ENCODE measurements at places on chromosomes 16 and 17.
A peak's percentile ranks its signal among the peaks of the same experiment; 100 is the strongest.

DNA sequence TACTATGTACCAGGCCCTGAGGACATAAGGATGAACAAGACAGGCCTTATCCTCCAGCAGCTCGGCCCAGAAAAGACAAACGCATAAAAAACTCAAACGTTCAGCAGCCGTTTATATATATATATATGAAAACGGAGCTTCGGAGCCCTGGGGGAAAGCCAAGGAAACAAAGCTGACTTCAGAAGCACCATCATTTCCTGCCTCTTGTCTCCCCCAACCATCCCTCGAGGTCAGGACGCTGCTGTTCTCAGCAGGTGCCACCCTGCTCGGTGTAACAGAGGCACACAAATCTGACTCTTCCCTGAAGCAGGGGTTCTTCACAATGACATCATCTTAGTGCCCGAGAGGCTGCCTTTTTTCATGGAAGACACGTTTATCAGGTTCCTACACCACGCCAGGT, 146.9 kb downstream of the ZNF423 start:
- DNase-seq: no peak

GRCh38 chr17:74117087-74117698, 86.3 kb upstream of the RPL38 start:
- no peak for DNase-seq

DNA sequence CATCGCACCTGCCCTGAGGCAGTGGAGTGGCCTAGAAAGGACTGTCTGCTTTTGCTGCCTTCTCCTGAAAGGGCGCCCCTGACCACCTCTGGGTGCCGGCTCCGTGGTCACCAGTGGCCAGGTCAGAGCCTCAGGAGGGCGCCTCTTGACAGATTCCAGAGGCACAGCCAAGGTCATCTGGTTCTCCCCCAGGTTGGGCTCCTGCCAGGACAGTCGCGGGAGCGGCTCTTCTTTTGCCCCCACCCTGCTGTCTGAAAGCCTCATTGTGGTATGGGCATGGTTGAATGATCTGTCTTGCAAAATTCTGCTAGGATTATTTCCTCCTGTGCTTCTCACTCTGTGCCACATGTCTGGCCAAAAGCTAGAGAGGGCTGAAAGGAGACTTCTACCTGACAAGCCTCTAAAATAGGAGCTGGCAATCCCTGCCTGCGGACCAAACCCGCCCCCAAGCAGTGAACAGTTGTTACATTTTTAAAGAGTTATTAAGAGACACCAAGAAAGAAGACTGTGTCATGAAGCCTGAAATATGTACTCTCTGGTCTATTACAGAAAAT, 82.8 kb downstream of the SNX29 start:
- DNase-seq: no peak

DNA sequence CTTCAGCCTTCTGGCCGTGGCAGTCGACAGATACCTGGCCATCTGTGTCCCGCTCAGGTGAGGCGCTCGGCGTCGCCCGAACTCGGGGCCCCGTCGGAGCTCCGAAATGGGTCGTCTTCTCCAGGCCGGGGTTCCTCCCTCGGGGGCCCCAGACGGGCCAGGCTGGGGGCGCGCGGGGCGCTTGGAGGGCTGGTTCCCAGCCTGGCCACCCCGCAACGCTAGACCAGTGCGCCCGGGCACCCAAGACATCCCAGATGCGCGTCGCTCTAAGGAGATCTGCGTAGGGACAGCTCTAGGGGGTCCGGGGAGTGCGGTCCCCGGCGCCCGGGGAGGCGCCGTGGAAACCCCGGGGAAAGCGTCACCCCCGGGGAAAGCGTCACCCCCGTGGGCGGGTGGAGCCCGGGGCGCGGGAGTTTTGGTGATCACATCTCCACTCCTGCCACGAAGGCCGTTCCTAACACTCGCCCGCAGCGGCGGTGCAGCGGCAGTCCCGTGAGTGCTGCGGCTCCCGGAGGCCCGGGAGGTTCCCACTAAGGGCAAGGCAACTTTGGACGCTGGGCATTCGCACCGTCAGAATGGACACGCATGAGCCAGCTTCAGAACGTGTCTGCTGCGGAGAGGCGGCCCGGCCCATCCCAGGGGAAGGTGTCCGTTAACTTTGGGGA, 729 bp downstream of the ADORA2B start:
- DNase-seq: peak; percentile 10

DNA sequence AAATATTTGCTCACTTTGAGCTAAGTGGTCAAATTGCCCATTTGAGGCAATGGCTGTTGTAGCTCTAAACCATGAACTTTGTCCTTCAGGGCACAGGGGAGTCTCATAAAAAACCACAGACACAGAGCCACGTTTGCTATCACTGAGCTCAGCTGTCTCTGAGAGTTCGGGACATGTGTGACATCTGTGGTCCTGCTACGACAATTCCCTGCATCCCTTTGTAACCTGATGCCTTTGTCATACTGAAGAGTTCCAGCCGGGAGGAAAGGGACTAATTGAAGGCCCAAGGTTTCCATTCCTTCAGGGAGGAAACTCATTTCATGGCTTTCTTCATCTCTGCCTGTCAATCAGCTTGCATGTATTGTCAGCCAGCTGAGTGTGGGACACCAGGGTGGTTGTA, 599.4 kb upstream of the CDH5 start:
- DNase-seq: no peak

- no peak for DNase-seq
These were observed 21.7 kb downstream of the CARHSP1 start for GRCh38 chr16:8847145-8847544.

DNA sequence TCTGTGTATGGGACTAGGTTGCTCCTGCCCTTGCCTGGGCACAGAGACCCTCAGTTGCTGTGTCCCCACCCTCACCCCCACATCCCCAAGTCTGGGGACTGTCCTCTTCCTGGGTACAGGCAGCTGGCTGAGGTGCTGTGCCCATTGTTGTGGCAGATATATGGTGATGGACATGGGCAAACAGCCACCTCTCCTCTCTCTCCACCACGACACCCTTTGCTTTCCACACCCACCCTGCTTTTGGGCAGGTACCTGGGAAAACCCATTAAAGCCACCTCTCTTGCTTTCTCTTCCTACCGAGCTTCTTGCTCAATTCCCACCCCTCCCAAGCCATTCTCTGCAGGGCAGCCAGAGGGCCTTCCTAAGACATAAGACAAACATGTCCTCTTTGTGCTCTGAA, 21.7 kb downstream of the TRPV2 start:
- DNase-seq: no peak

- no peak for DNase-seq
These were observed 23.9 kb upstream of the NLK start for GRCh38 chr17:28018439-28019070.

GRCh38 chr17:42880776-42881310, 19.8 kb upstream of the G6PC1 start:
- DNase-seq: no peak

- peak; percentile 78 for DNase-seq
These were observed at the start of gene TMEM106A for GRCh38 chr17:43211480-43212402. Gene TMEM106A, plus strand, starts transcription at chr17:43211875. Its CDS starts 1,167 bp downstream, at chr17:43213042.

- no peak for DNase-seq
These were observed 77.6 kb upstream of the TNRC6C start for GRCh38 chr17:77880711-77881450.

DNA sequence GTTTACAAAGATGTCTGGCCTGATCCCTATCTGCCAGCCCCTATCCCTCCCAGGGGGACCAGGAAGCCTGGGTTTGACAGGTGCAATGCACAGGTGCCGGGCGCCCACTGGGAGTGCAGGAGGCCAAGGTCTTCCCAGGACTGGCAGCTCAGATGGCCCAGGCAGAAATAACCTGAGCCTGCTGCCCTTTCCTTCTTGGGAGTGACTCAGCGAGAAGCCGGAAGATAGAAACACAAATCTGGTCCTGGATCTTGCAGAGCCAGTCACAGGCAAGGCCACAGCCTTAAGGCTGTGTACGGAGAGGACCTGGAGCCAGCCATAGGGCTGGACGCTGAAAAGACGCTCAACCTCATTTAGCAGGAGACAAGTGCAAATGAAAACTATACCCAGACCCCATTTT, 27.7 kb downstream of the GPR142 start:
- no peak for DNase-seq

- DNase-seq: no peak
These were observed 299.6 kb downstream of the MAP2K4 start for GRCh38 chr17:12320286-12320685.

- no peak for DNase-seq
These were observed 5.9 kb downstream of the TMEM98 start for GRCh38 chr17:32933881-32934280.

DNA sequence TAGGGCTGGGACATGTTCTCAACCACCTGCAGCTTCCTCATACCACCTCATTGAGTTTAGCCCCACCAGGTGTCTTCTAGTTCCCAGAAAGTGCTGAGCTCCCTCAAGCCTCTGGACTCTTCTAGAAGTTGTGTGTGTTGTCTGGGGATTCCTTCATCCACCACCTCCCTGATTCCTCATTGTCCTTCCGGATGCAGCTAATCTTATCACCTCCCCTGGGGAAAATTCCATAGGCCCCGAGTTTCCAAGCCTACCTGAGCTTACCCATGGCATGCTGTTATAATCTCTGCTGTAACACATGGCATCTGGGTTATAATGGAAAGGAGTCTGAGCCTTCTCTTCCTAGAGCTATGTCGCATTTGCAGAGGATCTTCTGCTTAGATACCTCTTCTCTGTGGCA, 243.5 kb upstream of the SDK2 start:
- no peak for DNase-seq

DNA sequence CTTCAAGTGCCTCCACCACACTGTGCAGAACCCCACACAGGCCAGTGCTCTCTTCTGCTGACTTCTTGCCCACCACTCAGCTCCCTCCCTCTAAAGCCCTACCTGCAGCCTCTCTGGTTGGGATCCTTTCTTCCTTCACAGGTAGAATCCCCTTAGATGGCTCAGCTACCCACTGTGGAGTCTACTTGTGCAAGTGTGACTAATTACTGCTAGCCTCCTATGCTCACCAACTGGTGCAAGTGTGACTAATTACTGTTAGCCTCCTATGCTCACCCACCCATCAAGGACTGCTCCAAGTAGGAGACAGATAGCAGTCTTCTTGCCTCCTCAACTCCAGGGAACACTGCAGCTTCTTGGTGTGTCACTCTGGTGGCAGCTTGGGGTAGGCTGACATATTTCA, 43.6 kb downstream of the TEX14 start:
- DNase-seq: no peak

DNA sequence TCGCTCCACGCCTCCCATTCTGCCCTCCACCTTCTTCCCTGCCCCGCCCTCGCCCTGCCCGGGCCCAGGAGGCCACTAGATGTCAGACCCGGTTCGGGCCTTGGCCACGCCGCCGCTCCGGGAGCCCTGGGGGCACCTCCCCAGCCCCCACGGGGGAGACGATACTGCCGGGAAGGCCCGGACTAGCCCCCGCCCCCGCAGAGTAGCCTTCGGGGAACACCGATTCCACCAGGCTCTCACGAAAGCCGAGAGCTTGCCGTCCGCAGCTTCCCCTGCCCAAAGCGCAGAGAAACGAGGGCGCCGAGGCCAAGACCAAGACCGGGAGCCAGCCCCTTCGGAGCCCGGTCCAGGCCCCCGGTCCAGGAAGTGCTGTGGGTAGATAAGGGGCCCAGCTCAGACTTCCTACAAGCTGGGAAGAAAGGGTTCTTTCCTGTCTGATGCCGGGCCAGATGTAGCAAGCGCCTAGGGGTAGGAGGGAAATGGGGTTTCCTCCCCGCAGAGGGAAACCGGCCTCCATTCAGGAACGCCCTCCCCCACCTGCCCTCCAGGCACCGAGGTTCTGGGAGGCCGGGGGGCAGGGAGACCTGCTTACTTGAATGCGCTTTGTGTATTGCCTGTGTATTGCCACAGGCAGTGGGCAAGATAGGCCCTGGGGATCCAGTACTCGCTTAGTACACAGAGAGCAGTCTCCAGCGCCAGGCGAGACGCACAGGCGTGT, 806 bp upstream of the CYB561 start:
- peak; percentile 65 for DNase-seq

- no peak for DNase-seq
These were observed 11.3 kb downstream of the PRSS22 start for GRCh38 chr16:2846511-2847310.

DNA sequence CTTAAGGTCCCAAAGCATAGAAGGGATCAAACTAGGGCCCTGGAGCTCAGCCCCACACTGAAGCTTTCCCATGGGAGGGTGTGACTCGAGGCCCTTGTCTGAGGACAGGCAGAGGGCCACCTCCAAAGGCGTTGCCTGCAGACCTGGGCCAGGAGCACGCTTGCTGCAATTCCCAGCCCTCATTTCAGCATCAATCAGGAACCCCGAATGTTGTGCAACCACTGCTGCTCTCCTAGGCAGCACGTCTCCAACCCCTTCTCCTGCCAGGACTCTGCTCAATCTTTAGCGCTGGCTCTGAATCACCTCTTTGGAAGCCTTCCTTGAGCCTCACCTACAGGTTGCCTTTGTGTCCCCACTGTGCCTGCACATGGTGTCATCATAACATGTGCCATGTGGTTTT, 14.0 kb upstream of the ATP2C2 start:
- no peak for DNase-seq

GRCh38 chr17:6523330-6523729, 33.0 kb downstream of the PITPNM3 start:
- DNase-seq: no peak

GRCh38 chr17:80818871-80819270, 172.8 kb upstream of the CHMP6 start:
- no peak for DNase-seq

GRCh38 chr17:50632637-50633036, 2.0 kb upstream of the ABCC3 start:
- no peak for DNase-seq

GRCh38 chr17:66952681-66953629, 11.6 kb upstream of the CACNG4 start:
- DNase-seq: no peak

- DNase-seq: no peak
These were observed 21.6 kb downstream of the CD300LF start for GRCh38 chr17:74691151-74691550.

- DNase-seq: no peak
These were observed 7.7 kb upstream of the ARL5C start for GRCh38 chr17:39173526-39174274.

DNA sequence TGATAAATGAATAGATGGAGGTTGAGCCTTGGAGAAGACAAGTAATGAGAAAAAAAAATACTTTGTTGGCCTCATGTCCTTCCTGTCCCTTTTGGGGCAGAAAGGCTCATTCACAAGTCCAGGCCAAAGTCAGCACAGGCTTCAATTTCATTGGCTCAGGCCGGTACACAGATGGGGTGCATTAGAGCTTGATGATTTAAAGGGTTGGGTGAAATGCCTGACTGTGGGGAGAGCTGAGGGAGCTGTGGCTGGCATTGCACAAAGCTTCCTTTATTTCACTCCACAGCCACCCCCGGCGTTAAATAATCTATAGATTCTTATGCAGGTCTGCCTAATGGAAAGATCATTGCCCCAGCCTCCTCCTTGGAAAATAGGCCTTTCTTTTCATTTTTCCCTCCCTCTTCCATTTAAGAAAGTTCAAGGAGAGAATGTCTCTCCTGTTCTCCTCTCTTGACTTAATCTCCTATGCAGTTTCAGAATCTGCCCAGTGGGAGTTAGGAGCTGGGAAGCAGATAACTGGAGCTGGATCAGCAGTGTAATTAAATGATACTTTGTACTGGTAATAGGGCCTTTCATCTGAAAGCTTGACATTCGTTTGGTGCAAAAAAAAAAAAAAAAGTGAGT, 24.4 kb downstream of the YPEL2 start:
- DNase-seq: no peak
